Placental pericyte (primary cell): ENCODE measurements at places on chromosomes 3 and 15. TPM values are rescaled to one million over a fixed set of nuclear protein-coding genes. Genes with fewer than 3 reads are reported as not detected.

FAM81A gene
- 0.29 TPM in 1 of 2 replicates, not detected in the other for total RNA-seq

HRG gene
- not detected in 2 replicates for total RNA-seq

CILP gene
- total RNA-seq: not detected in 2 replicates

ABI3BP gene
- 1.4 and 5.9 TPM in 2 replicates for total RNA-seq

NOX5 gene
- total RNA-seq: 0.14 and 0.22 TPM in 2 replicates

AADACL2 gene
- total RNA-seq: not detected in 2 replicates

C3orf22 gene
- not detected in 2 replicates for total RNA-seq

GP9 gene
- not detected in 2 replicates for total RNA-seq

ZBTB47 gene
- total RNA-seq: 26.0 and 35.4 TPM in 2 replicates

SLITRK3 gene
- under 0.01 TPM in 1 of 2 replicates, not detected in the other for total RNA-seq

SPSB4 gene
- total RNA-seq: not detected in 2 replicates

ZIC1 gene
- total RNA-seq: 0.29 TPM in 1 of 2 replicates, not detected in the other

PLA2G4F gene
- not detected in 2 replicates for total RNA-seq

CXCR6 gene
- 0.22 TPM in 1 of 2 replicates, not detected in the other for total RNA-seq

CD276 gene
- total RNA-seq: 137 and 150 TPM in 2 replicates

MORC1 gene
- total RNA-seq: not detected in 2 replicates

TM4SF1 gene
- total RNA-seq: 44.9 and 282 TPM in 2 replicates

INO80 gene
- 19.7 and 31.2 TPM in 2 replicates for total RNA-seq

AQP9 gene
- total RNA-seq: under 0.01 and 0.14 TPM in 2 replicates

CORO2B gene
- 10.7 and 26.9 TPM in 2 replicates for total RNA-seq
